EL (cell line): ENCODE measurements at places on chromosomes 2 and 18.

DNA sequence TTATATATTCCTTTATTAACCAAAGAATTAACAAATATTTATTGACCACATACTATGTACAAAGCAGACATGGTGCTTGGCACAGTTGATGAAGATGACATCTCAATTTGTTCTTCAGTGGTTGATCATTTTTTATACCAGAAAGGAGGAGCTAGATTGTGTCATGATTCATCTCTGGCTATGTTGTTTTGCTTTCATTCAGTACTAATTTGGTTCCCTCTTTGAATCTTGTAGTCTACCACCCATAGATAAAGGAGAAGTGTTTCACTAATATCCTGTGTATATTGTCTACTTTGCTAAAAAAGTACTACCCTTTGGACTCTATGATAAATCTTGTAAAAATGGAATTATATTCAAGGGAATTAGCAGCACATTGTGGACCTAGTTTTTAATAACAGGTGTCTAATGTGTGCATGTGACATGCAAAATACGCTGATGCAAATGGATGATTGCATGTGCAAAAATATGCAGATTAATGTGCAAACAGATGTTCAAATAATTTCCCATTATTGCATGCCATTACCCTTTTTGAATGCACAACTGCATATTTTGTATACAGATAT is 313.2 kb upstream of the ZEB2 start:
- no peak for DNase-seq

- DNase-seq, result no peak
Observed at GRCh38 chr2:100320547-100321178, 1.6 kb downstream of the LONRF2 start.

- DNase-seq, result no peak
Observed at GRCh38 chr2:121828281-121828731, 72.9 kb downstream of the TSN start.

- DNase-seq, result peak; percentile 14
Observed at GRCh38 chr2:56464613-56465012, 280.8 kb downstream of the CCDC85A start.
